ENCODE measurements at places on chromosomes 1 and 21.

DNA sequence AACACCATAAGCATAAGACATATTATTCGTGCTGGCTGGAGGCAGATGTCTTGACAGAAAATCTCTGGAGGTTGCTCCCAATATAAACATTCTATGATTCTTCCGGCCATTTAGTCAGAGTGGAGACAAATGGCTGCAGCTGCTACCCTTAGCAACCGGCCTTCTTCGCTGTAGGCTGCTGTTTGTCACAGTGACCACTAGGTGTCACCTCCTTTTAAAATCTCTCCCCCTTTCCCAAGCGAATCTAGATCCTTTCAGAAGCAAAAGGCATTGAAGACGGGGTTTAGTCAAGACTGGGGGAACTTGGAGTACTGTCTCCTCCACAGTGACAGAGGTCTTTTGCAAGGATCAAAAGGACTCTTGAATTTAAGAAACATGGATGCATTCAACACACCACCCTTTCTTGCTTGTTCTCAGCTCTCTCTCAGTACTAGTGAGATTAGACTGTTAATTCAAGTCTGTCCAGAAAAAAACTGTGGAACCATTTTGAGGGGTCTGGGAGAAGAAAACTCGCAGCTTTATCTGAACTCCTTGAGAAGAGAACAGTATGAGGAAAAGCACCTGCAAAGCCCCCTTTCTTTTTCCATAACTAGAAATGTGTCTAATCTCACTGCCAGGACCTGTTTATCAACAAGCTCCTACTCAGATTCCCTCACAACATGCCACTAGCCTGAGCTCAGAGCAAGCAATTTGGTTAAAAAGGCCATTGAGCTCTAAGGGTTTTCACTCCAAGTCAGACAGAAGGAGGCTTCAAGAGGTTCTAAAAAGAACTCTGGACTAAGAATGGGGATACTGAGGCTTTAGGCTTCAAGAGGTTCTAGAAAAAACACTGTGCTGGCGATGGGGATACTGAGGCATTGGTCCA lies 408.3 kb upstream of the PLXNA2 start:
- no peak for DNase-seq

- no peak for DNase-seq
These were observed 40.6 kb downstream of the TYW3 start for GRCh38 chr1:74773582-74773981.

GRCh38 chr1:46687921-46688509 lies 16.4 kb downstream of the TEX38 start:
- DNase-seq: no peak

GRCh38 chr1:82329226-82329625 lies 528.5 kb downstream of the ADGRL2 start:
- DNase-seq: no peak

DNA sequence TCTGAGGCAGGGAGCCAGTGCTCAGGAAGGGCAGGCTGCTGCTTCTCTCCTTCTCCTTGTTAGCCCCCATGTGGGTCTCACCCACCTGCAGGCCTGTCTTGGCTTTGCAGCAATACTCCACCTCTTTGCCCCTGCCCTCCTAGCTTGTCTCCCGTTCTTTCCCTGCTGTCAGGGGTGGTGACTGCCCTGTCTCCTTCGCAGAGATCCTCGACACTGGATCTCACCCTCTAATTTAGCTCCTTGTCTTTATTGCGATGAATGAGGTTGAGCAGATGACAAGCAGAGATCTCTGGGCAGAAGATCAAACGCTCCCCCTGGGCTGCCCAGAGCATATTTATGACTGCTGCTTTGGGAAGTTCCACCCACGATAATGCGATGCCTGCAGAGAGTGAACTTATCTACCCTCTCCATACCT lies 199.2 kb downstream of the ROR1 start:
- no peak for DNase-seq

GRCh38 chr1:29860681-29861080 lies 624.4 kb downstream of the PTPRU start:
- no peak for DNase-seq

DNA sequence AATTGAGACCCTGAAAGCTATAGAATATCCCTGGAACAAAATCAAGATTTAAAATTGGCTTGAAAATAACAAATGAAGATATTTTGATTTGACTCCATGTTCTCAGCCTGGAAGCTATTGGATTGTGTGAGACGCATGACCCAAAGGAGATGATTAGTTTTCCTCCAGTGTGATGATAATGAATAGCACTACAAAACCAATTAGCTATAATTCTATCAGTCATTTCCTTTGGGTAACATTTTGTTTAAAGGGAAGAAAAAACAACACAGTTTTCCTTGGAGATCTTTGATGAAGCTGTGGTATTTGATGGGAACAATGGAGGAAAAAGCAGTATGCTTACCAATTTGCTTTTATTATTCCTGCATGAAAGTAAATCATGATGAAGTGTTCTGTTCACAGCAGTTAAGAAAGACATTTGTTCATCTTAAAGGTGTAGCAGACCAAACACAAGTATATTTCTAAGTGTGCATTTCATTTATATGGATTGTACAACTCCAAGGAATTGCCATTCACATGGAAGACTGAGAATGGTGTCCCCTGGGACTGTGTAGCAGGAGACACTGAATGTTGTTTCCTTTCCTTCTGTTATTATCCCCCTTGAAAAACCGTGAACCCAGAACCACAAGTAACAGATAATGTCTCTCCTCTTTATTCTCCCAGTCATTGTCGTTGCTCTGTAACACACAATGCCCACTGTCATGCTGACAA lies 111.4 kb downstream of the CACHD1 start:
- no peak for DNase-seq

DNA sequence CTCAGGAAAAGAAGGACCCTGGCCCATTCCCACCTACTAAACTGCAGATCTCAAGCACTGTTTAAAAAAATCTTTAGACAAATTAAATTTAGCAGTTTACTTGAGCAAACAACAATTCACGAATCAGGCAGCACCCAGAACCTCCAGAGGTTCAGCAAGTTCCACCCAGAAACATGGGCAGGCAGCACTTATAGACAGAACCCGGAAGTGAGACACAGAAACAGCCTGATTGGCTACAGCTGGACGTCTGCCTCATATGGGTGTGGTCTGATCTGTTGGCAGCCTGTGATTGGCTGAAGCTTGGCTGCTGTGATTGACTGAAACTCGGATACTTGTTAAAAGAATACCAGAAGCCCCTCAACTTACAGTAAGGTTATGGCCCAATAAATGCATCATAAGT lies 34.7 kb upstream of the COL6A2 start:
- no peak for DNase-seq

- no peak for DNase-seq
These were observed 44.4 kb upstream of the B3GALT5 start for GRCh38 chr21:39568361-39568760.

DNA sequence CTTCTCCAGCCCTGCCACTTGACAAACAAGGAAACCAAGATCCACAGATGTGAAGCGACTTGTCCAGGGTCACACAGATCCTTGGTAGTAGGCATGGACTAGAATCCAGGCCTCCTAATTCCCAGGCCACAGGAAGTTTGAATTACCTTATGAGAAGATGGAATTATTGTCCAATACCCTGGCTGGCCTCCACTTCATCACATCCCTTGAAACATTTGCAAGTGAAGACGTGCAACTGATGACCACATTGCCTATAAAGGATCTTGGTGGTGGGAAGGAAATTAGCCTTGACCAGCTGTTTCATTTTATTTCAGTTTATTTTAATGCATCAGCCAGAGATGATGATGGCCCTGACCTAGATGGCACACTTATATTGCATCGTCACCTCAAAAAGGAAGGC lies 165.8 kb upstream of the CAMK1G start:
- no peak for DNase-seq

DNA sequence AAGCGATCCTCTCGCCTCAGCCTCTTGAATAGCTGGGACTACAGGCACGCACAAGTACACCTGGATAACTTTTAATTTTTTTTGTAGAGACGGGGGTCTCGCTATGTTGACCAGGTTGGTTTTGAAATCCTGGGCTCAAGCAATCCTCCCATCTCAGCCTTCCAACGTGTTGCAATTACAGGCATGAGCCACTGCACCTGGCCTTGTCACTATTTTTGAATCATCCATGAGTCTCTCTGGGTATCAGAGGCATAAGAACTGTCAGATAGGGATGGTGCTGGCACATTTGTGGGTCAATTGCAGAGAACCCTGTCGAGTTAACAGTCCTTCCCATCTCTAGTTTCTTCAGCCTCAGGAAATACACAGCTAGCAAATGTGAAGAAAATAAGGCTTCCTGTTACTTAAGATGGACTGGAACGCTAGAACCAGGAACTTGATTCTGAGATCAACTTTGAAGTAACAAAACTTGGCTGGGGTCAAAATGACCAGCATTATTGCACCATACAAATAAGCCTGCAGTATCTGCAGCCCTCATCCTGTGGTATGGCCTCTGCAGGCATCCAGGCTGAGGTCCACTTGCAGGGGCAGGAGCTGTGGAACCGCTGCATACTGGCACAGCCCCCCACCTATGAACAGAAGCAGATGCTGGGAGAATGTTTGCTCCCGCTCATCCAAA lies 124.3 kb upstream of the GADD45A start:
- no peak for DNase-seq

GRCh38 chr1:90220941-90221693 lies 226.2 kb downstream of the ZNF326 start:
- DNase-seq: no peak

- no peak for DNase-seq
These were observed 536.6 kb upstream of the CXADR start for GRCh38 chr21:16976193-16976592.

- DNase-seq: no peak
These were observed 14.1 kb upstream of the A3GALT2 start for GRCh38 chr1:33335020-33335419.

DNA sequence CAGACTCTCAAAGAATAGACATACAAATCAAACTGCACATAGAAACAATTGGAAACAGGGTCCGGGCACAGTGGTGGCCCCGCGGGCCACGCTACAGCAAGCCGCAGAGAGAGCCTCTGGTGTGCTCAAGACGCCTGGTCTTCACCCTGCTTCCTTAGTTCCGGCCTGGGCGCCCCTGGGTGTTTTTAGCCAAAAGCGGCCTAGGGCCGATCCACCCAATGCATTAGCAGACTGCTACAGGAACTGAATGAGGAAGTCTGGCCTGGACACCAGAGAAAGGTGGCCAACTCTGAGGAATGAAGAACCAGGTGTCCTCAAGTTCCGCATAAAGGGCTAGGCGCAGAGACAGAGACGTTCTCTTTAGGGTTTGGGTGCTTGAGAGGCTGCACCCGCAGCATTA lies 1.7 kb downstream of the PRRX1 start:
- no peak for DNase-seq

DNA sequence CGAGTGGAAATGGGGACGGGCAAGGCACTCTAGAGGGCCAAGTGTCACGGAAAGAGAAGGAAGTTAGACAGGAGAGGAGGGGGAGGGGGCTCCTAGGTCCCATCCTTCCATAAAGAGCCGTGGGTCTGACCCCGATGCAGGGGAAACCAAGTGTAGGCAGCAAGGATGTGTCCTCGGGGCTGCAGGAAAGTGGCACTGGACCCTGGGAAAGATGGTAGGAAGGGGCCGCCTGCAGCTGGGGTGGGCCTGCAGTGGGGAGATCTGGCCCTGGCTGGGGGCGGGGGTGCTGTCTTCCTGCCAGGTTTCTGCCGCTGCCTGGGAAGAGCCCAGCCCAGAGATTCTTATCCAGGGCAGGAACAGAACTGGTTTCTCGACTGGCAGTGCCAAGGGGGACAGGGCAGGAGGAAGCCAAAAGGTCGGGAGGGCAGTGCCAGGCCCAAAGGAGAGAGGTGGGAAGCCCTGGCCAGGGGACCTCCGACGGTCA lies 12.9 kb downstream of the CRABP2 start:
- no peak for DNase-seq

DNA sequence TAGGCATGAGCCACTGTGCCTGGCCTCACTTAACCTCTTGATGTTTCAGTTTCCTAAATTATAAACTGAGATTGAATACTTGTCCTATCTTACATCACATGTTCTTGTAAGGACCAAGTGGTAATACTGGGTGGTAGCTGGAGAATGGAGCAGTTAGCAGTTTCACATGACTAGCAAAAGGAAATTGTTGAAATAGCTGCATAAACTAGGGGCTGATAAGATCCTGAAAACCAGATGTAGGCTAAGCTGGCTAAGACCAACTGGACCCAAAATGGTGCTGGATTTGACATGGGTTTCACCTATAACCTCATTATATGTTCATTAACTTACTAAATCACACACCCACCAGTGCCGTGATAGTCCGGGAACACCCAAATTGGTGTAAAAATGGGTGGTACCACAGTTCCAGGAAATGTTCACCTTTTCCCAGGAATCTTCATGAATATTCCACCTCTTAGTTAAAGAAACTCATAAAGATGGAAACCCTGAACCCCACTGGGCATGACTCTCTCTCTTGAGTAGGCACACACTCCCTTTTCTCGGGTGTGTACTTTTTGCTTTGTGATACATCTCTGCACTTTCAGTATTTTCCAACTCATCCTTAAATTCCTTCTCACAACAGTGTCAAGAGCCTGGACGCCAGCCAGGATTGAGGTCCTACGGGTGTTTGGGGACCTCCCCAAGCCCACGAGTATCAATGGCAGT lies at the start of gene PAPPA2:
Gene PAPPA2, plus strand, starts transcription at position 502 of the 705 bp plus-strand sequence. CDS start 93,148 bp downstream, outside the sequence.
- no peak for DNase-seq

- no peak for DNase-seq
These were observed 1.2 kb downstream of the TBCE start for GRCh38 chr1:235368428-235368827.

DNA sequence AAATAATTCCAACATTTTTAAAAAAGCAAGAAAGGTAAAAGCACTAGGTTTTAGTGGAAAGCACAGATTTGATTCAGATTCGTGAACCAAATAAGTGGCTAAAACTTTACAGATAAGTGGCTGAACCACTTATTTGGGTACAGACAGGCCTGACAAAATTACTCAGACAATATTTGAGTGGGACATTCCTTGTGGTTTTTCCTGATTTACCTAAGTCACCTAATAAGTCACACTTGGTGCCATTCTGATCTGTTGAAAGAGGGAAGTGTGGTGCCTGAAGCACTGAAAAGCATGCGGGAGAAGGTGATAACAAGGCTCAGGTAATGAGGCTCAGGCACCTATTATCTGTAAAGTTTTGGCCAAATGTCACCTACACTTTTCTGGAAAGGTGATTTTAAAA lies 81.6 kb upstream of the CD55 start:
- no peak for DNase-seq

- DNase-seq: no peak
These were observed 271.1 kb downstream of the PTPRC start for GRCh38 chr1:198909973-198910372.

GRCh38 chr1:106912131-106912530 lies 144.3 kb upstream of the PRMT6 start:
- DNase-seq: no peak

- no peak for DNase-seq
These were observed 7.5 kb downstream of the SDC3 start for GRCh38 chr1:30900931-30901560.

GRCh38 chr1:156815307-156815826 lies 1.3 kb downstream of the SH2D2A start:
- no peak for DNase-seq

DNA sequence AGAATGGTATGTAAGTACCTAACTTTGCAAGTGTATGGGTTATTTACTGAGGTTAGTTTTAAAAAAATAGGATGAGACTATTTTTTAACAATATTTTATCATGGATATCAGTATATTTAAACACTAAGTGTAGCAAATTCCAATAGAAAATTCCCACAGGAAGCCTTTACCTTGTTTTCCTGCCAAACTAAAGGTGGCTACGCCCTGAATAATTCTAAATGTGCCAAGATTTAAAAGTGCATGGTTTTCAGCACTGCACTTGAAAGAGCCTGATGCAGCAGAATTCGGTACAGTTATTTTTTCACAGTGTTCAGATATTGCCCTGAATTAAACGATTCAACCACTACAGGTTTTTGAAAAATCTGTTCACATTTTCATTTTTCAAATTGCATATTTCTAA lies 1622.8 kb upstream of the B3GALT2 start:
- no peak for DNase-seq
